ENCODE measurements at places on chromosomes 7 and 10. TPM values are rescaled to one million over a fixed set of nuclear protein-coding genes. Genes with fewer than 3 reads are reported as not detected.

GPER1 gene
- total RNA-seq: not detected

SDK1 gene
- 0.36 TPM for total RNA-seq

GPR37 gene
- total RNA-seq: not detected

SPACDR gene
- not detected for total RNA-seq

CLDN4 gene
- not detected for total RNA-seq

FXYD4 gene
- not detected for total RNA-seq

RELN gene
- total RNA-seq: not detected

CRHR2 gene
- 0.11 TPM for total RNA-seq

SFTPD gene
- total RNA-seq: not detected

FRAT1 gene
- 40.2 TPM for total RNA-seq

TMEM176A gene
- 0.35 TPM for total RNA-seq

SPDYE8 gene
- not detected for total RNA-seq

TMEM140 gene
- total RNA-seq: 18.8 TPM

TRIM73 gene
- total RNA-seq: 16.6 TPM

LRRC17 gene
- total RNA-seq: not detected

NACAD gene
- total RNA-seq: 1.7 TPM

MUC3A gene
- not detected for total RNA-seq
